Esophagus squamous epithelium (tissue), 5 donors: ENCODE measurements at places on chromosomes 3 and 15. TPM values are rescaled to one million over a fixed set of nuclear protein-coding genes. Genes with fewer than 3 reads are reported as not detected.

- H3K4me3 ChIP-seq, result no peak overlapping the region
- H3K36me3 ChIP-seq, result no peaks in the 10 kb centered on the region
- H3K4me1 ChIP-seq, result no peaks in the 10 kb centered on the region
- DNase-seq, result no peak
- H3K27me3 ChIP-seq, result no peaks in the 10 kb centered on the region
These were observed 531.4 kb downstream of the ZIC1 start for GRCh38 chr3:147940405-147941193.

The THPO gene
- 0.57 TPM for total RNA-seq

DNA sequence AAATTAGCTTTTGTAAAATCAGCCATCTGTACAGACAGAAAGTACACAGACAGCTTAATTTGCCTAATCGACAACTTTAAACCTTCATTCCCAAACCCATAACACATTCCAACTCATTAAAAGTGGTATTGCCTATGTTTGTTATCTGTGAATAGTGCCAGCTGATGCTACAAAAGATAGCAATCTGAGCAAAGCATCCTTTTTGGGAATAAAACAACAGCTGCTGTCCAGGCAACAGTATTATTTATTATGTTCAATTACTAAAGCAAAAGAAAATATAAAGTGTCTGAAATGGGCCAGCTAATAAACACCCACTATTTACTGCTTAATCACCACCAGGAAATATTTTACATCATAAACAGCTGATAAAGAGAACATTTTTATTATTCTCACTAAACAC, 134.8 kb upstream of the ABI3BP start:
- H3K27ac ChIP-seq, result no peak overlapping the region
- DNase-seq, result no peak
- H3K4me3 ChIP-seq, result no peak overlapping the region
- H3K27me3 ChIP-seq, result no peaks in the 10 kb centered on the region

DNA sequence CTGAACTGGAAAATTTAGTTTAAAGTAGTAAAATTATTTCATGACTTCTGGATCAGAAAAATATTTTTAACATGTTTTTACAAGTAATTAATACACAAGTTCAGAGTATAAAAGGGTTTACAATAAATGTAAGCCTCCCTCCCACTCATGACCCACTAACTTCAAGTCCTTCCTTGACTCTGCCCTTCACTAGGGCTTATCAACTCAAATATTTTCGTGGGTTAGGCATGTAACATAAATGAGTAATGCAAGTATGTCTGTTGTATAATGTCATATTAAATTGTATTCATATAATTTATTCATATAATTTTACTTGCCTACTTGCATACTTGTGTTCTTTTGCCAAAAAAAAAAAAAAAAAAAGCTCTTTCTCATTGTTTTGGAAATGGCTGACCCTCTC, 3.4 kb upstream of the OPA1 start:
- no peak for DNase-seq
- H3K4me1 ChIP-seq, result peaks cover 40% of the 10 kb centered on the region
- no peaks in the 10 kb centered on the region for H3K36me3 ChIP-seq
- no peak overlapping the region for H3K4me3 ChIP-seq
- H3K27me3 ChIP-seq, result no peaks in the 10 kb centered on the region

DNA sequence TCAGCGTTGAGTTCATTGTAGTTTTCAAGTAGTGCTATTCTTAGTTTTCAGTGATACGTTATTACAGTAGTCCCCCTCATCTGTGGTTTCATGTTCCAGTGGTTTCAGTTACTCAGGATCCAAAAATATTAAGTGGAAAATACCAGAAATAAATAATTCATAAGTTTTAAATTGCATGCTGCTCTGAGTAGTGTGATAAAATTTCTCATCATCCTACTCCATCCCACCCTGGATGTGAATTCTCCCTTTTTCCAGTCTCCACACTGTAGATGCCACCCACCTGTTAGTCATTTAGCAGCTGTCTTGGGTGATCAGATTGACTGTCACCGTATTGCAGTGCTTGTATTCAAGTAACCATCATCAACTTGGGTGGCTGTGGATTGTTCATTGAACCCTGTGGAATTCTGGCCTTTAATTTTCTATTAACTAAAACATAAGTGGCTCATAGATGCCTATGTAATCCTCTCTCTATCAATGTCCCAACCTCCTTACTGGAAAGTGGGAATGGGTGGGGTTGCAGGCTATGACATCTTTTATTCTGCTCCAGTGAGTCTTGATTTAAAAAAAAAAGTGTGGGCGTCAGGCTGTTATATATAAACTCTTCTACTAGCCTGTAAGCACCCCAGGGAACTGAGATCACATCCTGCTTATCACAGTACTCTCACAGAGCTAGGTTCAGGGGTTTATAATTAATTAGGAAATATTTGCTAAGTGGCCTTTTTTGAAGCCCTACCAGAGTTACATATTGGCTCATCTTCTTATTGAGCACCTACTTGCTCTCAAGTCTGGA, 97.5 kb downstream of the CFAP20DC start:
- no peaks in the 10 kb centered on the region for H3K36me3 ChIP-seq
- H3K27ac ChIP-seq, result no peak overlapping the region
- DNase-seq, result no peak
- H3K27me3 ChIP-seq, result no peaks in the 10 kb centered on the region

DNA sequence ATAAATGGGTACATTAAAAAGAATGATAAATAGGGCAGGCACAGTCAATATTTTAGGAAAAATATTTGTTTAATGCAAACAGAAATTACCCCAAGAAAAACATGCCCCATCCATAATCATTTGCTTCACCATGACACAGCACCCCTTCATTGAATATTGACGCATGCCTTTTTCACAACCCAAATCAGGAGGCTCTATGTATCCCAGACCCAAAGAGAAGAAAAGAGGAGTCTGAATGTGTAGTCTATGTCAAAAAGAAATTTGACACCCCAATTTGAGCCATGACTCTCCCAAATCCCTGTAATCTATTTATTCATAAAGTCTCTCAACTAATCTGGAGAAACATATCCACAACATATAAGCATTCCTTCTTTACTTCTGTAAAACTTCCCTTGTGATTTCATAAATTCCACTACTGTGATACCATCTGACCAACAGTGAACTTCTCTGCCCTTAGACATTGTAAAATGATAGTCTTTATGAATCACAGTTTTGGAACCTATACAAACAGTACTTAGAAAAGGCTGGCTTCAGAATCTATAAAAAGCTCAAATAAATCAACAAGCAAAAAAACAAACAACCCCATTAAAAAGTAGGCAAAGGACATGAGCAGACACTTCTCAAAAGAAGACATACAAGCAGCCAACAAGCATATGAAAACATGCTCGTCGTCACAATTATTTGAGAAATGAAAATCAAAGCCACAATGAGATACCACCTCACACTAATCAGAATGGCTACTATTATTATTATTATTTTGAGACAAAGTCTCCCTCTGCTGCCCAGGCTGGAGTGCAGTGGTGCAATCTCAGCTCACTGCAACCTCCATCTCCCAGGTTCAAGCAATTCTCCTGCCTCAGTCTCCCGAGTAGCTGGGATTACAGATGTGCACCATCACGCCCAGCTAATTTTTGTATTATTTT, 53.4 kb upstream of the XRN1 start:
- no peak for DNase-seq
- no peaks in the 10 kb centered on the region for H3K27me3 ChIP-seq
- H3K4me1 ChIP-seq, result no peaks in the 10 kb centered on the region

GRCh38 chr15:70151003-70151402, 53.3 kb upstream of the TLE3 start:
- DNase-seq, result no peak
- H3K4me1 ChIP-seq, result peaks cover 24% of the 10 kb centered on the region
- no peak overlapping the region for H3K4me3 ChIP-seq
- no peaks in the 10 kb centered on the region for H3K36me3 ChIP-seq

- H3K36me3 ChIP-seq, result peaks cover 31% of the 10 kb centered on the region
- no peaks in the 10 kb centered on the region for H3K27me3 ChIP-seq
- no peak overlapping the region for H3K27ac ChIP-seq
- DNase-seq, result no peak
- H3K4me1 ChIP-seq, result no peaks in the 10 kb centered on the region
These were observed 8.3 kb upstream of the CPNE9 start for GRCh38 chr3:9695345-9695744.

The GOLGA6A gene
- not detected for total RNA-seq

The PLA2G4F gene
- total RNA-seq, result 7.4 TPM
